CD4-positive, alpha-beta T cell treated with Interleukin-10 for 1 hour (primary cell): ENCODE measurements at places on chromosomes 3 and 15.

DNA sequence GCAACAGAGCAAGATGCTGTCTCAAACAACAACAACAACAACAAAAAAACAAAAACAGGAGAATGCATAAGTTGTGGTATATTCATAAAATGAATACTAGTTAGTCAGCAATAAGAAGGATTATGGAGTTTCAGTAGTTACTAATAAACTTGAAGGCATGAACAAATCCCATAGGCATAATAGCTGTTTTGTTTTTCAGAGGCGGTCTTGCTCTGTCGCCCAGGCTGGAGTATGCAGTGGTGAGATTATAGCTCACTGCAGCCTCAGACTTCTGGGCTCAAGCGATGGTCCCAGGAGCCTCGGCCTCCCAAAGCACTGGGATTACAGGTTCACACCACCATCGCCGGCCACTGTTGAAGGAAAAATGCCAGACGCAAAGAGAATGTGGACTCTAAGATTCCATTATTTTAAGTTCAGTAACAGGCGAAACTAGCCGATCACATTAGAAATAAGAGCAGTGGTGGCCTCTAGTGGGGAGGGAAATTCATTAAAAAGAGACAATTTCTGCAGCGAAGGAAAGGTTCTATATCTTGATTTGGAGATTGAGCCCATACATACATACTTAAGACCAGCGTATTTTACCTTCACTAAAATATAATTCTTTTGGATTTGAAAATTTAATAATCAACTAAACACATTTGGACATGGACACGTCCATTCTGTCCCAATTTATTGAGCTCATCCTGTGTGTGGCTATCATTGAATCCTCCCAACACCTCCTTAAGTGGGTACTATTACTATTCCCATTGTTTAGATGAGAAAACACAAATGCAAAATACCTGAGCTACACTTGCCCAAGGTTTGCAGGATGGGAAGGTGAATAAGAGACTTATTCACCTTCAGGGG, 27.4 kb upstream of the HDAC11 start:
- DNase-seq = peak; percentile 72

- no peak for DNase-seq
Measured at GRCh38 chr3:36923523-36923943, 21.3 kb downstream of the TRANK1 start.

- DNase-seq = no peak
Measured at GRCh38 chr3:178603735-178604134, 67.5 kb downstream of the KCNMB2 start.

DNA sequence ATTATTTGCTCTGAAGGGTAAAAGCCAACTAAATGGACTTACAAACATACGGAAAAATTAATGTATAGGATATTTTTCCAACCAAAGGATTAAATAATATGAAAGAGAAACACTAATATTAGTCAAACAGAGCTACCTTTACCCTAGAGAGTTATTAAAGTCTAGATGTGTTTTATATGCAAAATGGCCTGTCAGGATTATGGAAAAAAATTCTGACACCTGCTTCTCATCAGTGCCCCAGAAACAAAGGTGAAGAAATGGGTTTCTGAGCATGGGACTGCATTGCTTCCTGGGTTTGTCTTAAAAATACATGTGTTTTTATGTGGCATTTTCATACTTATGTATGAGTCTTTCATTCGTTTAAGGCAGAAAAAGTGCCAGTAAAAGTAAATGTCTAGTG, 148.3 kb downstream of the ROBO2 start:
- no peak for DNase-seq

GRCh38 chr3:132380920-132381319, 36.4 kb upstream of the DNAJC13 start:
- DNase-seq = no peak

DNA sequence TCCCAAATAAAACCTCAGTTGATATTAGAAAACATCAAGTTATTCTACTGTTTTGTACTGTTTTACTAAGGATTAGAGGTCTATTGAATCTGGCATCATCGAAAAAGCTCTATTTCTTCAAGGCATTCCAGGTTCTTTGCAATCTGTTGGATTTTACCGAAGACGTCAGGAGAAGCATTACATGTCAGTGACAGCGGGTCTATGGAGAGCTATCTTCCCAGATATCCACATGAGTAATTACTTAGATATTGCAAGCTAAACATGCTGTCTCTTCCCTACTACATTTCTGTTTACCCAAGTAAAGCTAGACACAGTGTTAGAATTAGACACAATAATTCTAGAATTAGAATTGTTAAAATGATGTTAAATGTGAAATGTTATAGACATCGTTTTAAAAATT, 10.8 kb upstream of the GOLGA6L2 start:
- no peak for DNase-seq

GRCh38 chr15:90055182-90055581, 47.1 kb downstream of the IDH2 start:
- no peak for DNase-seq

- no peak for DNase-seq
Measured at GRCh38 chr3:30852833-30853232, 41.6 kb downstream of the GADL1 start.

DNA sequence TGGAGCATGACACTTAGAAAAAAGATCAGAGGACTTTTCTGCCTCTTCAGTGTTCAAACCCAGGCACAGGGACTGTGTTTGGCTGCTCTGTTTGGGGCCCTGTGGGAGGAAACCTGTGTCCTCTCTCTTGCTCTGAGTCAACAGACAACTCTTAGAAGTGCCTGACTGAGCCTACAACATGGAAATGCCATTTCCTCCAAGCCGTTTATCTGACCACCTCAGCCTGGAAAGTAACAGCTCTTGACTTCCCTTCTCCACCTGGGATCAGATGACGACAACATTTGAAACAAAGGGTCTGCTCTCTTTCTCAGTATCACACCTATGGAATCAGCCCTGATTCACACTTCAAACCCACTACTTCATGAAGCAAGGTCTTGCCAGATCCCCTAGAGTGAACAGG, 91.3 kb upstream of the CTDSPL start:
- DNase-seq = no peak

DNA sequence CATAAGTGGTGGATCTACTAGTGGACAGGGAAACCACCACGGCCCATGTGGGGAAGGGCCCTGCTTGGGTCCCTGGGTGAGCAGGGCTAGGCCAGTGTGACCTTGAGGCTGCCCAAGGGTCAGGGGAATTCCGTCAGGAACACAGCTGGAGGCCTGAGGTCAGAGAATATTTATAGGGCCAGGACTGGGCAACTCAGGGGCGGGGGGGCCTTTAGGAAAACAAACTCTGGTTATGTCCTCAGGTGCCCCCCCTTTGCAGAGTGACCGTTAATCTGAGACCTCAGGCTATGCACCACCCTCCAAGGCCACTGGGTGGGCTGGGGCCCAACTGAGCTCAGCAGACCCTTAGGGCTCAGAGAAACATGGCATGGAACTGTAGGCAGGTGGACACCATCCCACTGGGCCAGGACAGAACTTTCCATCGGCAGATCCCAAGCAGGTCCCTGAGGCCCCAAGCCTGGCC, 2.5 kb downstream of the TWF2 start:
- DNase-seq = no peak

- DNase-seq = no peak
Measured at GRCh38 chr15:62209322-62209721, 44.2 kb upstream of the C2CD4B start.

DNA sequence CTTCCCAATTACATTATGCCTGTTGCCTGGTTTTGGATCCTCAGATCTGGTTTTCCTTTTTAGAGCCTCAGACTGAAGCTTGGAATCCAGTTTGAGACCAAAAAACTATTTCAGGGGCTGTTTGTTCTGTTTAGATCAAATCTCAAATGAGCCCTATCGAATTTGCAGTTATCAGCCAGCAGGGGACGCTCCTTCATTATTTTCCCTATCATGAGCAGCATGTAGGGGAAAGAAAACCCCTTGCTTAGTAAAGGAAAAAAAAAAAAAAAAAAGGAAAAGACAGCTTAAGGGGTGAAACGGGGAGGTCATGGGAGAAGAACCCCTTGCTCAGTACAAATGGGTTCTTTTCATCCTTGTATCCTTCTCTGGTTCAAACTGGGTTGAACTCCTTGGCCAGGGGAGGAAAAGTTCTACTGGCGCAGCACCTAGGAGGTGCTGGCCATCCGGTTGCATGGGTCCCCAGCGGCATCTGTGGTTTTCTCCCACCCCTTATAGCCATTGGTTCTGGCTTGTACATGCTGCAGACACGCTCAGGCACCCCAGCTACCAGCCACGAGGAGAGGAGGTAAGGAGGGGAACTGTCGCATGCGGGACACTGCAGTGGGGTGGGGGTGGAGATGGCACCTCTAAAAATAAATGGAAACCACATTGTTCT, 1375.1 kb upstream of the ALCAM start:
- DNase-seq = no peak

DNA sequence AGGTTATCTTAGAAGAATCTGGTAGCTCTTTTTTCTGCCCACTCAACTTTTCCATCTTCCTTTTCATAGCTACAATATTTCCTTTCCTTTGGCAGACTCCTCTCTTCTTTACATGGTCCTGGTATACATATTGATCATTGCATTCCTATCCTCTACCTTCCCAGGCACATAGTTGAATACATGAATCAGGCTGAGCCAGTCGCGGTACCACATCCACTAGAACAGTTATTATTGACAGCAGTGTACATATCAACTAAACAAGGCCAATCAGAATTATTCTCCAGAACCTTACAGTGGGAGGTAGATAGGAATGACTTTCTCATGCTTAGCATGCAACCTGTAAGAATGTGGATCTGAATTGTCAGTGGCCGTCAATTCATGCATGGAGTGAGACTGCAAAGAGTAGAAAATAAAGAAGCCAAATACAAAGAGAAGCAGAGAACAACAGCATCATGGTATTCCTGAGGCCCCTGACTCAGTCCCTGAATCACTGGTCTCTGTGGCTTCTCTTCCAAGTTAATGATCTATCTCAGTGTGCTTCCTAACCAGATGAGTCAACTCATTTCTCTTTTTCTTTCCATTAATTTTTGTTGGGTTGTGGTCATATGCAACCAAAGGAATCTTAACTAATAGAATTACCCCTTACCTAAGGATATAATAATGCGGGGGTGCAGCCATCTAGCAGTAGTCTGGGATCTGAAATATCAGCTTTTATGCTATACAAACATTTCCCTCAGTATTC, 60.9 kb upstream of the DCBLD2 start:
- no peak for DNase-seq

GRCh38 chr15:60703207-60703933, 224.4 kb upstream of the ICE2 start:
- no peak for DNase-seq

GRCh38 chr3:4198491-4198890, 104.7 kb upstream of the SETMAR start:
- no peak for DNase-seq

GRCh38 chr15:58900631-58901030, 32.8 kb downstream of the SLTM start:
- DNase-seq = no peak

GRCh38 chr3:52555056-52555455, 18.7 kb downstream of the UQCC5 start:
- no peak for DNase-seq

DNA sequence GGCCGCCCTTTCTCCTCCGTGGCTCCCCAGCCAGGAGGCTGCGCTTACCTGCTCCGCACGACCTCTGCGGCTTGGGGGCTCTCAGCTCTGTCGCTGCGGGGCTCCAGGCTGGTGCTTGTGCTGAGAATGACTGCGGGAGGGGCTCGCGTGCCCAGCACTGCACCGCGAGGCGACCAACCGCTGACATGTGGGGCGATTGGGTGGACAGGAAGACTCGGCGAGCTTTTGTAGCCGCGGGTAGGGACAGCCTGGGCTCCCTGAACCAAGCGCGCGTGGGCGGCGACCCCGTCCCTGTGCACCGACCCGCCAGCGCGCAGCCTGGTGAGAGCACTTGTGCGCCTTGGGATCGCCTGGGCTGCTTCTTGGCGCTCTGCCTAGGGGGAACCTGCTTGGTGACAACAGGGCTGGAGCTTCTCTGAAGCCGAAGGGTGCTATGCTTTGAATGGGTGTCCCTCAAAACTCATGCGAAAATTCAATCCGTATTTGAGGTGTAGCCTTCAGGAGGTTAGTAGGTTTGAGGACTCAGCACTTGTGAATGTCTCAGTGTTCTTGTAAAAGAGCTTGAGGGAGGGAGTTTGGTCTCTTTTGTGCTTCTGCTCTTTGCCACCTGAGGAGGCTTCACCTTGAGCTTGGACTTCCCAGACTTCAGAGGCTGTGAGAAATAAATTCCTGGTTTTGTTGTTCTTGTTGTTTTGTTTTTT, 50.4 kb downstream of the IL12A start:
- no peak for DNase-seq

- no peak for DNase-seq
Measured at GRCh38 chr3:54426381-54426780, 304.0 kb downstream of the CACNA2D3 start.

DNA sequence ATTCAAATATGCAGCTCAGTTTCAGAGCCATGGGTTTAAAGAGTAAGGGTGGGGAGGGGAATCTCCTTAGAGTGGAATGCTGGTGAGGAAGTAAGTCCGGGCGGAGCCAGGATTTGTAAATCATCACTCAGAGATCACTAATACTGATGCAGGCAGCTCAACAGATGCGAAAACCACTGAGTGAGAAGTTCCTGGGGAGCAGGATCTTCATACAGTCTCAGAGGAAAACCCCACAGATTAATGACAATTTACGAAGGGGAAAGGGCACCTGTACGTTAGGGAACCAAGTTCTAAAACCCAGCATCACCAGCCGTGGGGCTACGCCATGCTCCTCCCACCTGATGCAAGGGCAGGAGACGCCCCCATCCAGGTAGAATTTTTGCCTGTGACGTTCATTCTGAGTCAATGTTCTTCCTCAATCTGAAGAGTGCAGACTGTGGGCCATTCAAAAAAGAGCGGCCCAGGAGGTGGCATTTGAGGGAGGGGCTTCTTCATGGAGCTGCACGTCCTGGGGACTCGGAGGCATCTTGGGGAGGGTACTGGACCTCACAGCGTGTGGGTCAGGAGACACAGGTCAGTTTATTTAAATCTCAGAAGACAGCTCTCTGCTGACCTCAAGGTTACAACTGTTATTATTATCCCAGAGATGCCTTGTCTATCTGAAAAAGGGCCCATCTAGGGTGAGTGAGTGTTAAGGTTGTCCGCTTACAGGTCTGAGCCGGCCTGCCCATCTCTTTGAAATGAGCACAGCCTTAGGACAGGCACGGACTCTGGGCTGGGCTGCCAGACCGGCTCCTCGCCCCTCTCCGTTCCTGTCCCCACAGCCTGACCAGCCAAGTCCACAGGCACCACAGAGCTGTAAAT, 228.0 kb downstream of the XXYLT1 start:
- DNase-seq = no peak

DNA sequence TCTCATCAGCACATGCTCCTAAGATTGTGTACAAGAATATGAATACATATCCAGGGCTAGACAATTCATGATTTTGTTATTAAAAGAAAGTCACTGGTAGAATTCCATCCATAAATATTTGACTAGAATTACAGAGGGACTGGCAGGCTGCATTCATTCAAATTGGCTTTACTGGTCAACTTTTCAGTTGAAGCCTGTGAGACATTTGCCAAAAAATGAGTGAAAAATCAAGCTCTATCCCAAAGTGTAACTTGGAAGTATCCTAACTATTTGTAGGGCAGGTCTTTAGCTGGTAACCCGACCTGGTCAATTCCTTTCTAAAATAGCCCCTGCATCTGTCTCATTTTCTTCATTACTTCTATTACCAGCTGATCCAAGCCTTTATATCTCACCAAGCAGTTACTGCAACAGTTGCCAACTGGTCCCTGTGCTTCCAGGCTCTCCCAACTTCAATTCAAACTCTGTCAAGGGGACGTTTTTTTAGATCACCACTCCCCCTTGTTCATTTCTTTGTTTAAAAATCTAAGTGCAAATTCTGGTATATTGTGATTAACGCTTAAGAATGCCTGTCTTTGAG, 173.1 kb upstream of the TBL1XR1 start:
- DNase-seq = no peak

GRCh38 chr3:152097120-152097519, 171.6 kb upstream of the MBNL1 start:
- no peak for DNase-seq
